K562 (cell line): ENCODE measurements at places on chromosomes 1 and 21.

DNA sequence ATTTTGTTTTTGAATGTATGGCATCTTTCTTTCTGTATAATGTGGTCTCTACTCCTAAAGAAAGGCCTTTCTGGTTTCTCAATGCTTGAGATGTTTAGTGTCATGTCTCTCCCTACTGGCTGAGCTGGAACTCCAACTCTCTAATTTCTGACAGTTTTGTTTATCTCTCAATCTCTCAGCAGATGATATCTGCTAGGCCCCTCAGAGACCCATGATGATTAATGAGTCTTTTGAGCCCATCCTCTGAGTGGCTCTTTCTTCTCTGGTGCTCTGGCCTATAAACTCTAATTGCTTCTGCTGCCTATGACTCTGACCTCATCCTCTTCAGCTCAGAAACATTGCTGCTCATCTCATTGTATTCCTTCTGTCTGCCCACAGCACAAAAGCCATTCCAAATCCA lies 46.6 kb downstream of the CRB1 start:
- DNase-seq = no peak

DNA sequence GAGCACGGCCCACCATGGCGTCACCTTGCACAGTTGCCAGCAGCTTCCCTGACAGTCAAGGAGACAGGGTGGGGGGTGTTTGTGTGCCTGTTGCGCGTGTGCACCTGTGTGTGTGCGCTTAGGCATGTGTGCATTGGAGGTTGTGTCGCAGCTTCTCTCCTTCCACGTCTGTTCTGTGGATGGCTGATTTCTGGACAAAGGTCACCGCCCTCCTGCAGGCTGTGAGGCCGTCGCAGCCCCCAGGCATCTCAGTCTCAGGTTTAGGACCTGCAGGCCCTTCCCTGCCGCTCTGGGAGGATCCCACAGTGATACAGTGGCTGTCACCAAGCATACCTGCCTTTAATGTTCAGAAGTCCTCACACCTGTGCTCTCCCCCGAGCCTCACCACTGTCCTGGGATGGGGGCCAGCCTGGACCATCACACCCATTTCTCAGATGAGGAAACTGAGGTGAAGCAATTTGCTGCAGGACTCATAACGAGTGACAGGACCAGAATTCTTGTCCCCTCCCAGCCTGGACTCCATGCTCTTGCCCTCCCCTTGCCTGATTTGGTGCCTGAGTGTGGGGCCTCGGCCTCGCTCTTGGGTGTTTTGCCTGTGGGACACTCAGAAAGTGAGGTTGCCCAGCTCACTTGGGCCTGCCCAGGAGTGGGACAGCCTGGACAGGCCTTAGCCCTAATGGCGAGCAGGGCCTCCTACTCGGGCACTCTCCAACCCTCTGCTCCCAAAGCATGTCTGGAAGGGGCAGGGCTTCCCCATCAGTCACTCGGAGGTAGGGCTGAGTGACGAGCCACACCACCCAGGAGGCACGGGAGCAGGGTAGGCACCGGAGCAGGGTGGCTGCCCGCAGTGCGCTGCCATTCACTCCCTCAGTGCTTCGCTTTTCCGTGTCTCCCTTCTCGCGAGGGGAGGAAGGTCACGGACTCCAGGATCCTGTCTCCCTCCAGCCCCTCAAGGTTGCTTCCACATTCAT lies 22.6 kb downstream of the COQ8A start:
- no peak for DNase-seq

GRCh38 chr1:35180776-35181374 lies 12.1 kb downstream of the SFPQ start:
- peak; percentile 4 for DNase-seq

DNA sequence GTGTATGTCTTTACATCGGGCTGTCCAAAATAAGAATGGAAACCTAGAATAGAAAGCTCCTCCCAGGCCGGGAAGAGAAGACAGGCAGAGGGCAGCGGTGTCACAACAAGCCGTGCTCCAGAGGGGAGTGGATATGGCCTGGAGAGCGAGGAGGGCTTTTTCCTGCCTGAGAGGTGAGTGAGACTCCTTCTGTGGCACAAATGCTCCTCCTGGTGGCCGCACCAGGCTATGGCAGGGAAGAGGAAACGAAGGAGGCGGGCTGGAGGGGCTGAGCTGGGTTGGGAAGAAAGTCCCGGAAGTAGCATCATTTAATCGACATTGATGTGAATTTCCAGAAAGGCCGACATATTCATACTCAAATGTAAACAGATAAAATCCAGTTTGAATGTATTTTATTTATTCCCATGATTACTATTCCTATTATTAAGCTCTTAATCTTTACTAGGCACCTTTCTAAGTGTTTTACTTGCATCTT lies 54.7 kb downstream of the MEF2D start:
- peak; percentile 83 for DNase-seq

- DNase-seq = no peak
Observed at GRCh38 chr1:24996983-24997893, 67.2 kb upstream of the RUNX3 start.

DNA sequence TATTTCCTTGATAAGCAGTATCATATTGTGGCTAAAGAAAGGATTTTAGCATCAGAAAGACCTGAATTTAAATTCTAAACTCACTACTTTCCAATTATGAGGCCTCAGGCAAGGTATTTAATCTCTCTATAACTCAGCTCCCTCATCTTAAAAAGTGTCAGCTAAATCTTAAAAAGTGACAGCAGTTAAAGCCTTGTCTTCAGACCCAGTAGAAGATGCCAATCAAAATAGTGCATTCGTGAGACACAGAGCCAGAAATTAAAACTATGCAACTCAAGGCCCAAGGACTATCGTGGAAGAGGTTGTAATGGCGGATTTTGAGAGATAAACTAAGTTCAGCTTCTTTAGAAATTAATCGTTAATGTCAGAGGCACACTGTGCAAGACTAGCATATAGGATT lies 677.5 kb upstream of the BRINP3 start:
- no peak for DNase-seq

GRCh38 chr1:109216662-109217061 lies 2.9 kb downstream of the SARS1 start:
- peak; percentile 30 for DNase-seq

- no peak for DNase-seq
Observed at GRCh38 chr1:59601811-59602210, 212.9 kb upstream of the HOOK1 start.

- peak; percentile 16 for DNase-seq
Observed at GRCh38 chr1:153190373-153190772, 12.9 kb upstream of the LELP1 start.

- DNase-seq = no peak
Observed at GRCh38 chr1:158323866-158324265, 7.5 kb downstream of the CD1B start.

- no peak for DNase-seq
Observed at GRCh38 chr21:31592963-31593560, 66.4 kb upstream of the SOD1 start.

DNA sequence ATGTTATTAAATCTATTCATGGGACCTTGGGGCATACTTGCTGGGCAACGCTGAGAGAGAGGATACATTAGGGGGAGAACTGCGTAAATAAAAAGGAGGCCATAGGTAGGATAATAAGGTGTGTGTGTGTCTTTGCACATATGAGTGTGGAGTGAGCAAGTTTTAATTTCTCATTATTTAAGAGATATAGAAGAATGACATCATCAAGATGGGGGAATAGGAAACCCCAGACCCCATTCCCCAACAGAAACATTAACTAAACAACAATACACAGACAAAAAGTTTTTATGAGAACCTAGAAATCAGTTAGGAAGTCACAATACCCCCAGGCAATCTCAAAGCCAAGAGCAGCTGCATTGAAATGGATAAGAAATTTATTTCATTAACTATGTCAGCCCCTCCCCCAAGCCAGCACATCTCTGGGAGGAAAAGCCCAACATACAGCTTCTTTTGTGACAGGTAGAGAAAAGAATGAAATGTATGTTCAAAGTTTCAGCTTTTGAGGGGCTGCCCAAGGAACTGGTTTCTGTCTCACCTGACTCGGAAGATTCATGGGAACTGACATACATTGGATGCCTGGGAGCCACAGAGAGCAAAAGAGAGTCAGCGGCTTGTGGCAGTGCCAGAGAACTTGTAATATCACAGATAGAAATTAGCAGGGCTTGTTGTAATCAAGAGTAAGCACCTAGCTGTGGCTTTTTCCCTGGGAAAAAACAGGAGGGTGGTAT lies 234.3 kb upstream of the NFIA start:
- no peak for DNase-seq

DNA sequence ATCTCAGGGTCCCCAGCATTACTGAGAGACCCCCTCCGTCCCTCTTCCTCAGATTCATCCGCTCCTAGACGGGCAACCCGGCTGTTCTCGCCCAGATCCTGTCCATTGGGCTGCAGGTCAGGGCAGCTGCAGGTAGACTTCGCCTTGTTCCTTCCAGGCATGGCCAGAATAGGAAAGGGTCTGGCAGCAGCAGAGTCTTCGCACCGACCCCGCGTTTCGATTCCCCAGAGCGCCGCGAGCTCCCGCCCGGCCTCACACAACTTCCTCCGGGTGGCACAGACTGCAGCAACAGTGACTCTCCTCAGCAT lies 265 bp downstream of the NRDC start:
- DNase-seq = peak; percentile 51

DNA sequence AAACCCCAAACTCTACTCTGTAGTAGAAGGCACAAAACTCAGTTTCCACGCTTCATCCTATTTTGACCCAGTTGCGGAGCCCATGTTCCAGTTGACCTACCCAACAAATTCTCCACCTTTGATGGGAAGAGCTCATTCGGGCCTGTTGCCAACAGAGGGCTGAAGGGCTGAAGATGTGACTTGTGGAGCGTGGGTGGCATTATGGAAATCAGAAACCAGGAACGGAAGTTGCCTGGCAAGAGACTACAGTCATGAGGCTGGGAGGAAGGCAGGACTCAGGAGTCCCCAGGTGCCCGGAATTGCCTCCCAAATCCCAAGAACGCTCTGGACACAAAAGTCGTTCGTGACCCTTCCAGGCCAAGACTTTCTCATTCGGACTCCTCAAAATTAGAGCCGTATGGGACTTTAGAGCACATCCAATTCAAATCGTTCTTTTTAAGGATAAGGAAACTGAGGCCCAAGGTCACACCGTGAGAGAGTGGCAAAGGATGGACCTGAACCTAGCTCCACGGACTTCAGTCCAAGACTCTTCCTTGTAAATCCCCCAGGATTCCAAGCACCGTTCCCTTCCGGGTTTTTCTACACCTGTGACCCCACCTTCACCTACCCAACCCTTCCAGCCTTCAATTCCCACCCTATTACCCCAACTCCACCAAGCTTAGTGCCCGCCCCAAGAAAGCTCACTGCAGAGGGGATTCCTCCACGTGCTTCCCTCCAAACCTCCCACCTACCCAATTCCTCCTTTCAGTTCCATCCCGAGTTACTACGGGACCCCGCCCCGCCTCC lies 739 bp downstream of the SMG5 start:
- DNase-seq = no peak

DNA sequence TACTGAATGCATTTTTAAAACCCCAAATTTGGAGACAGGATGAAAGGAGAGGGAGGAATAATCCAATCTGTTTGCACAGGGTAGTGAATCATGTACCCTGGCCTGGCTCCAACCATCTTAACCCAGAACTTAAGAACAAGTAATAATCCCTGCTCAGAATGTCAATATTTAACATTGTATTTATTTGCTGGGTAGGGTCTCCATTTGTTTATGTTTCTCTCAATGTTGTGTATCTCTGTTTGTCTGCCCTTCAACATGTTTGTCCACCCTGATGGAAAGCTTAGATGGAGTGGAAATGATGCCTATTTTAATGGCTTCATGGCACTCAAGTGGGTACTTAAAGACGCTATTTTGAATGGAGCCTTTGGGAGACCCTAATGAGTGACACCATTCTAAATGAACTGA lies 54.4 kb upstream of the CDC42BPA start:
- no peak for DNase-seq

DNA sequence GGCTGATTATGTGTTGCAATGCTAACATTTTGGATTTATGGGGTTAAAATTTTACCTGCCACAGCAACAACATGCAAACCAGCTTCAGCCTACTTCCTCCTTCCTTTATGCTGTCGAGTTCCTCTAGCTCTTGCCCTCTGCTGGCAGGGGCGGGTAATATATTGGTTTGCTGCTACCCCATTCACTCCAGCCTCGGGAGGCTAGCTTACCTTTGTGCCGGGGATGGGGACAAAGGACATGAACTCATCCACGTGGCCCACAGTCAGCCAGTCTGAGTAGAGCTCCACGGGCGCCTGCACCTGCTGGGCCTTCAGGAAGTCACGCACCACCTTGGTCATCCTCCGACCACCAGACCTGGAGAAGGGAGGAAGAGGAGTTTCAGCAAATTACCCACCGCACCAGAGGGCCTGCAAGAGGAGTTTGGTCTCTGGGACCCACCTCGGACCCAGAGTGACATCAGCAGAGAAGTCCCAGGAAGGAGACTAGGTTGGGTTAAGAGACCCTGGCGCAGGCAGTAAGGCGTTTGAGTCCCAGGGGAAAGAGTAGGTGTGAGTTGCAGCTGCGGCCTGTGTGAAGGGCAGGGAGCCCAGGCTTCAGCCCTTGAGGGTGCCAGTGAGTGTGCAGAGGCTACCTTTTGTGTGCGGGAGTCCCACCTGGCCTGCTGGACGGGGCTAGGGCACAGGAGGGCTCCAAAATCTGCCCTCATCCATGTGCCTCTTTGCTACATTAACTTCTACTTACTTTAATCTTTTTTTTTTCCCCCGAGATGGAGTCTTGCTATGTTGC lies 21.8 kb upstream of the SDHB start:
- DNase-seq = peak; percentile 57

DNA sequence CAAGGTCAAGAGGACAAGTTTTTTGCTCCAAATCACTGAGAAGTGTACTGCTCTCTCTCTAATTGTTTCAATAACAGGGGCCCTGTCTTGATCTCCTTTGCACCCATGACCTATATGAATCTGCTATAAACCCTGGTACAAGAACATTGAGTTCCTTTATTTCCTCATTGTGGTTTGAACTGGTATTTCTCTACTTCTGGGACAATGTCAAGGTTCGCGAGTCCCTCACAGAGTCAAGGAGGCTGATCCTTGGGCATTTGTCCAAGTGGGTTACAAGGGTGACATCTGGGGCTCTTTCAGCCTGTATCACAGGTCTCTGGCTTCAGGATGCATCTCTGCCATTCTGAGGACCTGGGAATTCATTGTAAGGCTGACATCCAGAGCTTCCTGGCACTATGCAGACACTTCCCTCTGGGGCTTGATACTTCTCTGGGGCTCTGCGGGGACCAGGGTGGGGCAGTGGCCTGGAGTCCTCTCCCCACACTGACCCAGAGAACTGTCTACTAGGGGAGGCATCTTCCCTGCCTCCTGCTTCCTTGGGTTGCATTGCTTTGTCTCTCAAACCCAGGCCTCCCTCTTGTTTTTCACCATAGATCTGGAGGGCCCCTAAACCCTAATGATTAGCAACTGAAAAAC lies 22.5 kb upstream of the ZNF648 start:
- no peak for DNase-seq

DNA sequence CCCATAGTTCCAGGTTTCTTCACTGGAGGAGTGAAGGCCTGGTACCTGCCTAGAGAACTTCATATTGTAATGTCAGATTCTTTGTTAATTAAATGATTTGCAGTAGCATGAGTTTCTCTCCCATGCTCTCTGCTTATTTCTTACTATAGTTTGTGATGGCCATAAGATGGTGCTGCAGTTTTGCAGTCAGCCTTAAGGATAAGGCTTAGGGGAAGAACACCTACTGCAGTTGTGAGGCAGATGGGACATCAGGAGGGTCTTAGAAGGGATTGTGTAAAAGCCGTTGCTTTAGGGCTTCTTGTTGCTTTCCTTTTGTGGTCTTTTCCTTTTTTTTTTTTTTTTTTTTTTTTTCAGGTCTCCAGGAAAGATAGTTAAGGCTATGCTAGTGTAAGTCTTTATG lies 61.8 kb downstream of the MACF1 start:
- DNase-seq = no peak
